ENCODE measurements at places on chromosomes 3 and 15.

- DNase-seq = peak; percentile 72
These were observed 330.9 kb upstream of the C2CD4B start for GRCh38 chr15:62495670-62496614.

DNA sequence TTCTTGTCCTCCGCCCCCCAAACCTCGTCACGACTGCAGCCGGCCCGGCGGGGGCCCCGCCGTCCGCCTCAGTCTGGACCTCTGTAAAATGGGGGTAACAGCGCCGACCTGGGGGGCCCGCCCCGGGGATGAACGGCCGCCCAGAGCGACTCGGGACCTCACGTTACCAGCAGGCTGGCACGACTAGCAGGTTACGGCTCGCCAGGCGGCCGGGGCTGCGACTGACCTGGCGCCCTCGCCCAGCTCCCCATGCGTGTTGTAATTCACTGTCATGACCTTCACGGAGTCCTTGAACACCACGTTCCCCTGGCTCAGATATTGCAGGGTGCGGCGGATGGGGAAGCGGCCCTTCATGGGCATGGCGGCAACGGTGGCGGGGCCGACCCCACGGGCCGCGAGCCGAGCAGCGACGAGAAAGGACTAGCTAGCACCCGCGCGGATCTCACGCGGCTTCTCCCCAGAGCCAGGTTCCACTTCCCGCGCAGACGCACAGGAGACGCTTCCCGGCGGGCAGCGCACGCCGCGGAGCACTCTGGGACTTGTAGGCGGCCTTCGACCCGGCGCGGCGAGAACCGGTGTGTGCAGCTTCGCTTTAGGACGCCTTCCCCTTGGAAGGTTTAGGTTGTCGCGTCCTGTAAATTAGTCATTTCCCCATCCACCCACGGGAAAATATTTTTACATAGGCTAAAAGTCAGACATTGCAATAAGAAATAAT lies at the start of gene MRPS25:
MRPS25 (minus strand) TSS at position 481 of the 715 bp plus-strand sequence; CDS start at position 360, 121 bp downstream.
- DNase-seq = peak; percentile 95

GRCh38 chr3:66386011-66386924 lies 114.6 kb downstream of the LRIG1 start:
- no peak for DNase-seq

GRCh38 chr3:106848099-106848498 lies 529.1 kb upstream of the CCDC54 start:
- DNase-seq = no peak

DNA sequence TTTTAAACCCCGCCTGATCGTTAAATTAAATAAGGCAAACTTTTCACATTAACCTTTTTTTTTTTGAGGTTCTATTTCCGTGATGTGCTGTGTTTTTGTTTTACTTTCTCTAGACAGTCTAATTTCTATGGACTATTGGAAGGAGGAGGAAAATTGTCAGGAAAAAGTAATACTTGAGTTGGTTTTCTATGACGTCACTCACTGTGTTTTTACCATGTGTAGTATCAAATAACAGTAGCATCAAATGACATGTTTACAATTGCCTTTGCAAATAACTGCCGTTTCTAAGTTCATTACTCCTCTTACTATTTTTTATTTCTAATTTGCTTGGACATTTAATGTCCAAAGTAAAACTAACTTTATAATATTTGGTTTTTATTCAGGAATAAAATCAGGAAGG lies 32.3 kb downstream of the MYO1E start:
- DNase-seq = no peak

- peak; percentile 66 for DNase-seq
These were observed 16.8 kb upstream of the CRBN start for GRCh38 chr3:3196148-3196861.

- DNase-seq = no peak
These were observed 27.1 kb downstream of the FILIP1L start for GRCh38 chr3:100087198-100087597.

DNA sequence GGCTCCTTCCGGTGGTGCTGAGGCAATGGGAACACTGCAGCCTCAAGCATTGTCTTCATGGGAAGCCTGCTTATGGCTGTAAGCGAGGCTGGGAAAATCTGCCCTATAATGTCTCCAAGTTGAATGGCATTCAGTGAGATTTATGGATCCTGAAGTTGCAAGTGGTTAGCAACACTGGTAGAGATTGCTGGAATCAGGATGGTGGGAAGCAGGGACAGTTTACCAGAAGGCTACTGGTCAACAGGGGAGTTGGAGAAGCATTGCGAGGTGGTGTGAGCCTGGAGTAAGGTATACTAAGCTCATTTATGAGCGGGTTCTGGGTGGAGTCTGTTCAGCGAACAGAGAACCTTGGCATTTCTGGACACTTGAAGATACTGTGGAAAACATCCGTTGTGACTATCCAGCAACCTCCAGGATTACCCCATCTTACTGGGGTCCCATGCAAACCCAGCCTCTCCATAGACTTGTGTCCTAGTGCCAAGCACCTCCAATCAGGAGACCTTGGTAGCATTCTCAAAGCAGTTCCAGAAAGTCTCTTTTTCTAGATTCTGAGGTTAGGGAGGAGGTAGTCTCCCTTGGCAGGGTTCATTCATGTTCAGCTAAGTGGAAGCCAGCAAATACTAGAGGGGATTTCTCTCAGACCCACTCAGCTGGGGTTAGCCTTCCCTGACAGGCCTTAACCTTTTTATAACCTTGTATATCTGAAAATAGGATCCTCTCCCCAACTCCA lies 7.3 kb downstream of the RPSA start:
- DNase-seq = no peak

- DNase-seq = no peak
These were observed 324.0 kb upstream of the CHRM5 start for GRCh38 chr15:33644304-33644703.

DNA sequence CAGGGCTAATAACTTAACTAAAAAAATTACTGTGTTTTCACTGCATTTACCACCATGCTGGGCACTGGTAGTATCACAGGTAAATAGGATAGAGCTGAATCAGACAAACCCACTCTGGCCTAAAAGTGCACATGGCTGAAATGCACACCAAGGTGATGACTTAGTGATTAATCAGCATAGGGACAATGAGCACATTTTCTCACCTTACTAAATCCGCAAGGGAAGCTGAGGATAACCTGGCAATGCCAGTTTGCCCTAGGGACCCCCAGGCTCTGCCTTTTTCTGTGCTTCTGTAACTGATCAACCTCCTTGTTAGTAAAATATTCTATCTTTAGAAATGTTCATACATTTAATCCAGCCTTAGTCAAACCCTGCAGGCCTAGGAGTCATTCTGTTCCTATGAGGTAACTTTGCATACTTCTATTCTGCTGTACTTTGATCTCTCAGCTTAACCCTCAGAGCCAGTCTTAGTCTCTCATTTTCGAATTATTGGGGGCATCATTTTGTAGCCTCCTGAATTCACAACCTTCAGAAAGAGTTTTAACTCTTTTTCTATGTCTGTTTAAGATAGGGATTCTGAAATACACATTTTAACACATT lies 562.9 kb upstream of the KCNMB2 start:
- DNase-seq = no peak

- DNase-seq = no peak
These were observed 117.4 kb downstream of the EFHB start for GRCh38 chr3:19816631-19817030.

GRCh38 chr15:58513726-58514336 lies 82.0 kb downstream of the LIPC start:
- no peak for DNase-seq

DNA sequence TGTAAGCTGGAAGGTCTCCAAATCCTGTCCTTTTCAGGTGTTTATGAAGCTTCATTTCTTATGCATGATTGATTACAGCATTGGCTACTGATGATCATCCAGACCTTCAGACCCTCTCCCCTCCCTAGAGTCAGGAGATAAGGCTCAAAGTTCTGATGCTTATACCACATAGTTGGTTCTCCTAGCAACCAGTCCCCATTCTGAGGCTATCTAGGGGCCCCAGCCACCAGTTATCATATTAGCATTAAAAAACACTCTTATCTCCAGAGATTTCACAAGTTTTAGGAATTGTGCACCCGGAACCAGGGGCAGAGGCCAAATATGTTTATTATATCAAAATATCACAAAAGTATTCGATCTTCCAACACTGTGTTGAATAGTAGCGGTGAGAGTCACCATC lies 953.1 kb downstream of the FHIT start:
- DNase-seq = peak; percentile 4

DNA sequence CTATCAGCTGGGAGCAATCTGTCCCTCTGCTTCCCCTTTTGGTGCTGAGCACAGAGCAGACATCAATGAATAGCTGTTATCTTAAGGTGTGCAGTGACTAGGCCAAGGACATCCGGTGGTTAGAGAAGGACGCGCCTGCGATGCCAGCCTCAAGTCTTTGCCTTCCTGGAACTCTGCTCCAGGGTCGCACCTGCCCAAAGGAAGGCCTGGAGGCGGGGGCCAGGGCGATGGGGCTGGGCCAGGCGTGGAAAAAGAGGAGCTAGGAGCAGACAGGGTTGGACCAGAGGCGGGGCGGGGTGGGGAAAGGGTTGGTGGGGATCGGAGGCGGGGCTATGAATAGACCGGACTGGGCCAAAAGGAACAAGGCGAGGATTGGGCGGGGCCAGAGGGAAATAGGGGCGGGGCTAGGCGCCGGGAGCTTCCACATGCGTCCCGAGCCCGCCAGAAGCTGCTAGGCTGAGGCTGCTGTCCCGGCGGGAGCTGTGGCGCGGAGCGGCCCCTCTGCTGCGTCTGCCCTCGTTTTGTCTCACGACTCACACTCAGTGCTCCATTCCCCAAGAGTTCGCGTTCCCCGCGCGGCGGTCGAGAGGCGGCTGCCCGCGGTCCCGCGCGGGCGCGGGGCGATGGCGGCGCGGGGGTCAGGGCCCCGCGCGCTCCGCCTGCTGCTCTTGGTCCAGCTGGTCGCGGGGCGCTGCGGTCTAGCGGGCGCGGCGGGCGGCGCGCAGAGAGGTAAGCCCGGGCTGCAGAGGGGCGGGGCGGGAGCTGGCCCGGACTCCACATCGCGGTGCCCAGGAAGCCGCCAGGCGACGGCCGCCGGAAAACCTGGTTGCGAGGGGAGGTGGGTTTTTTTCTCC lies at the start of gene CHRNA5:
CHRNA5 (plus strand) TSS at position 424 of the 854 bp plus-strand sequence; CDS start at position 624, 200 bp downstream.
- DNase-seq = peak; percentile 76

DNA sequence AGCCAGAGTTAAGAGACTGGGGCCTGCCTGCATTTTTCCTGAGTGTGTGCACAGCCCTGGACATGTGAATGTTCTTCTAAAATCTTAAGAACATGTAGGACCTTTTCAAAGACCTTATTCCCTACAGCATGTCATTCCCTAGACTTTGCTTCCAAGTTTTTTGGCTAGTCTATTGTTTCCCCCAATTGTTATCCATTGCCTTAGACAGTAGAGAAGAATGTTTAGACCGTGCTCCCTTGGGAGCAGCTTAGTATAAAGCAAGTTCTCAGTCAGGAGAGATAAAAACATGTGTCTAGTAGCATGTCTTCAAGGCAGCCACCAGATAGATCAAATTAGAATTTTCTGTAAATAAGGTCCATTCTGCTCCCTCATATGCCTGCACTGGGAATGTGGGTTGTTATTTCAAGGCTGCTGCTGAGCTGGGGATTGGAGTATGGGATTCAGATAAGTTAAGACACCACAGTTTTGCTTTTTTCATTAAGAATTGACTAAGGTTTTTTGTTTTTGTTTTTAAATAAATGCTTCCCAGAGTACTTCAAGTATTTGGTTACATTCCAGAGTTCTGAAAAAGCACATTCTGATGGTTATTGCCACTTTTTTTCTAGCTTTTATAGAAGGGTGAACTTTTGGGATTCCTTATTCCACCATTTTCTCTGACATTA lies 246.7 kb downstream of the RORA start:
- DNase-seq = no peak

GRCh38 chr3:153626158-153626557 lies 464.1 kb downstream of the RAP2B start:
- DNase-seq = no peak

GRCh38 chr3:148146241-148146640 lies 551.5 kb upstream of the AGTR1 start:
- DNase-seq = no peak

DNA sequence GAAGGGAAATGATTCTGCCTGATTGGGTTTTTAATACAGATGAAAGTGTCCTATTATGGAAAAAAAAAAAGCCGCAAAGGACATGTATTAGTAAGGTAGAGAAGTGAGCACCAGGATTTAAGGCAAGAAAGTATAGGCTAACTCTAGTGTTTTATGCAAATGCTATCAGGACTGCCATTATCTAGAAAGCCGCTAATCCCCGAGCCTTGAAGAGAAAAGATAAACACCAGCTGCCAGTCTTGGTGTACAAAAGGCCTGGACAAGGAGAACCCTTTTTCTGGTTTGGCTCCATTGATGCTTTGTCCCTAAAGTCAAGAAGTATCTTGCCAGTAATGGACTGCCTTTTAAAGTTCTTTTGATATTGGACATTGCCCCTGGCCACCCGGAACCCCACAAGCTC lies 8.6 kb upstream of the TRIM59 start:
- peak; percentile 31 for DNase-seq

GRCh38 chr3:19334120-19334519 lies 185.8 kb downstream of the KCNH8 start:
- no peak for DNase-seq

DNA sequence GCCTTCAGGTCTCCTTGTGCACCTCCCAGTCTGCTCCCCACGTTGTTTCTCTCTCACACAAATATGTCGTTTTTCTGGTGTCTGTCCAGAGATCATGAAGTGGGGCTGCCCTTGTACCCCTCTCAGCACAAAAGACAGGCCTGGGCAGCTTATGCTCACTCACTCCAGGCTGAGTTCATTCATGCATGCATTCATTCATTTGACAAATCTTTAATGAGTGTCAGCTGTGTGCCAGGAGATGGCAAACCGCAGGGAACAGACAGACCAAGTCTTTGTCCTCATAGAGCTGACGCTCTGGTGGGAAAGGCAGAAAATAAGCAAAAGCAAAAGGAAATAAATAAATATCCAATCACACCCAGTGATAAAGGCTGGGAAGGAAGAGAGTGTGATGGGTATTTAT lies 7.6 kb upstream of the TRH start:
- no peak for DNase-seq

GRCh38 chr3:22996920-22997571 lies 206.1 kb upstream of the UBE2E2 start:
- DNase-seq = no peak

- no peak for DNase-seq
These were observed 49.0 kb upstream of the SEMA4B start for GRCh38 chr15:90151989-90152645.

DNA sequence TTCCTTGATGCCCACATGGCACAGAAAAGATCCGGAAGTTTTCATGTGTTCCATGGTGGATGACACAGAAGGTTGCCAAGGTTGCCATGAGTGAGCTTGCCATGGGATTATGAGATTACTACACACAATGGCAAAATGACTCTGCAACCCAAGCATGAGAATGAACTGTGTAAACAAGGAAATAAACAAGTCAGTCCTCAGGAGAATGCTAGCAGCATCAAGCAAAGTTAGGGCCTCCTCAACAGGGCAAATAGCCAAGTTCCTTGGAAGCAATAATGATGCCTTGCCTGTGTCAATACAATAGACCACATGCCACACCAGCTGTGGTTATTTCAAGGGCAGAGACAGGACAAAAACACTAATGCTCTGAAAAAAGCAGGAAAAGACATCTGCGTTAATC lies 41.8 kb downstream of the AQR start:
- DNase-seq = peak; percentile 4

DNA sequence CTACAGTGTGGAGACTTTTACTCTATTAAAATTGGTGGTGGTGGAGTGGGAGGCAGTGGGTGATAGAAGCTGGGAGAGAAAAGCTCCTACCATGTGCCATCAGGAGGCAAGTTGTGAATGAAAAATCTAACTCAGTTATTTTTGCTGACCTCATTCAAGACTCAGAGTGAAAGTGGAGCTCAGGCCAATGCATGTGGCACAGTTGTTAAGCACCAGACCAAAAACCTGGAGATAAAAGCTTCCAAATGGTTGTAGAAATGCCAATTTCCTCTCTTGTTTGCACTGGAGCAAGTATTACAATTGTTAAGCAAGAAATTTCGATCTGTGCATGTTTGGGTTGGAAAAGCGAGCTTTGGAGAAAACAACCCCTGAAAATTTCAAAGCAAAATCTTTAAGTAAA lies 81.5 kb upstream of the PRICKLE2 start:
- no peak for DNase-seq
